ENCODE measurements at places on chromosomes 6 and 20. TPM values are rescaled to one million over a fixed set of nuclear protein-coding genes. Genes with fewer than 3 reads are reported as not detected.

Gene EIF6
- 222 TPM for total RNA-seq

Gene FILIP1
- not detected for total RNA-seq

Gene TAP1
- total RNA-seq: 28.7 TPM

Gene ACTL10
- total RNA-seq: 3.2 TPM

Gene TRPC4AP
- total RNA-seq: 45.9 TPM

Gene FOXC1
- total RNA-seq: 7.9 TPM

Gene ANGPT4
- total RNA-seq: not detected

Gene HLA-A
- total RNA-seq: 174 TPM

All from airway epithelial cell (primary cell).